ENCODE measurements at places on chromosomes 7 and 10.

GRCh38 chr7:131249003-131249402, 78.7 kb upstream of the MKLN1 start:
- DNase-seq: no peak

DNA sequence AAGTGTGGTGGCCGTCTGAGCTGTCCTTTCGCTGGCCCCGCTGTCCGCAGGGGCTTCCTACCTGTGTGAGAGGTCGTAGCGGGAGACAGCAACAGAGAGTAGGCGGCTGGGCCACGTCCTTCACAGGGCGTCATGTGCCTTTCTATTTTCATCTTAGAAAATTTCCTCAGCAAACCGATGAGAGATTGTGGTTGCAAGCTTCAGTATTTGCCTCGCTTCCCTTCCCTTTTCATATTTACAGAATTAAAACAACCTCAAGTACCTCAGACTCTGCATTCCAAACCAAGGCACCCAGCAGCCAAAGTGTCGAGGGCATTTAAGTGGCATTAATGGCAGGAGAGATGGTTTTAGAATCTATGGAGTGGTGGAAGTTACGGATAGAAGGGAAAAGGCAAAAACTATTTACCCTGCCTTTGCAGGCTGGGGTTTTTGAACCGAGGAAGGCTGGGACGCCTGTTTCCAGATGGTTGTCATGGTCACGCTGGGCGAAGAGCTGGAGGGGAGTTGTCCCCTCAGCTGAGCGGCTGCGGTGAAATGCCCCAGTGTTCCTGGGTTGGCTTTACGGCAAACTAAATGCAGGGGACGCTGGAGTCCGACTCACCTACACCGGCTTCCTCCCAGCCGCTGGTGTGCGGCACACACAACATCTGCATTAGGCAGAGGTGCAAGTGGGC, 41.9 kb downstream of the WIPI2 start:
- DNase-seq: no peak

DNA sequence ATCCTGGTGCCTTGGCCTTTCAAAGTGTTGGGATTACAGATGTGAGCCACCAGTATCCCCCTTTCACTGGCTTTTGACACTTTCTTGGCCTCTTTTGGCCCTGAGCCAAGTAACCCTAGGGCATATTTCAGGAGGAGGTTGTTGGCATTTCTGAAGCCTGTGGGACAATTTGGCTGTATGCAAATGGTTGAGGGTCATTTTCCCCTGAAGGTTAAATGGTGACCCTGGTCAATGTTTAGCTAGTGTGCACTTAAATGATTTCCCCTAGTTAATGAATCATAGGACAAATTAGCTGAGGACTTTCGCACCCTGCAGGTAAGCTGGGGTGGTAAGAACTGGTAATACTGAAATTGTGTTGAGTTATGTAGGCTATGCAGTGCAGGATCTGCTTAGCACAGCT, 660.5 kb downstream of the LRMDA start:
- DNase-seq: no peak

DNA sequence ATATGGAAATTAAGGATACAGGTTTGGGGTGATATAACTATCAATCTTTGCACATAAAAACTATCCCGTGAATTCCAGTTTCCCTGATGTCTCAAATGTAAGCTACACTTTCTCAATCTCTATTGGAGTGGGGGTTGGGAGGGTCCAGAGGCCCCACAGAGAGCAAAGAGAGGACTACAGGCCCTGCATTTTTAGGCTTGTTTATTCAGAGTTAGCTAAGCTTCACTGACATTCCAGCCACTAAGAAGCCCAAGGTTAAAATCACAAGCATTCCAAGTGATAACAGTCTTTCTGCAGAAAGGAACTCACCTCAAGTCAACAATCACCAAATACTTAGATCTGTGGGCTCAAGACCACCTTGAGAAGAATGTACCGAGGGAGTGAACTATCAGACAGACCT, 31.6 kb upstream of the LAMB1 start:
- no peak for DNase-seq

GRCh38 chr10:73232887-73233286, 14.2 kb downstream of the DNAJC9 start:
- DNase-seq: no peak

DNA sequence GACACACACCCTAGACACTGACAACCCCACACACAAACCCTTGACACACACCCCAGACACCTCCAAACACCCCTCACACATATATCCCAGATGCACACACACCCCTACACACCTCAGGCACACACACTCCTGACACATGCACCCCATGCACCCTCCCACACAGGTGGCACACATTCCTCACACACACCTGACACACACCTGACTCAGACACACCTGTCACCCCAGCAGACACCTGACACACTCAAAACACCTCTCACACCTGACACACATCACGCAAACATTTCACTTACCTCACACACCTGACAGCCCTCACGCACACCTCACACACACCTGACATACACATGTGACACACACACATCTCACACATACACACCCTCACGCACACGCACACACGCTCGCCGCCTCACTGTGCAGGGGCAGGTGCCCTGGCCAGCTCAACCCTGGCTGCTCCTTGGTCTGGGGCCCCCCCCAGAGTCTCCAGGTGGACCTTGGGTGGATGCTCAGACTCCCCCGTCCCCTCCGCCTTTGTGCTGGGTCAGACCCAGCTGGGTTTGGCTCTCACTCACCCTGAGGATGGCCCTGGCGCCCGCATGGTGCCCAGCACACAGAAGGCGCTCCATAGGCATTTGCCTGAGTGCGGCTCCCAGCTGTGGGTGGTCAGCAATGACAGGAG, 3.1 kb upstream of the CALY start:
- no peak for DNase-seq

DNA sequence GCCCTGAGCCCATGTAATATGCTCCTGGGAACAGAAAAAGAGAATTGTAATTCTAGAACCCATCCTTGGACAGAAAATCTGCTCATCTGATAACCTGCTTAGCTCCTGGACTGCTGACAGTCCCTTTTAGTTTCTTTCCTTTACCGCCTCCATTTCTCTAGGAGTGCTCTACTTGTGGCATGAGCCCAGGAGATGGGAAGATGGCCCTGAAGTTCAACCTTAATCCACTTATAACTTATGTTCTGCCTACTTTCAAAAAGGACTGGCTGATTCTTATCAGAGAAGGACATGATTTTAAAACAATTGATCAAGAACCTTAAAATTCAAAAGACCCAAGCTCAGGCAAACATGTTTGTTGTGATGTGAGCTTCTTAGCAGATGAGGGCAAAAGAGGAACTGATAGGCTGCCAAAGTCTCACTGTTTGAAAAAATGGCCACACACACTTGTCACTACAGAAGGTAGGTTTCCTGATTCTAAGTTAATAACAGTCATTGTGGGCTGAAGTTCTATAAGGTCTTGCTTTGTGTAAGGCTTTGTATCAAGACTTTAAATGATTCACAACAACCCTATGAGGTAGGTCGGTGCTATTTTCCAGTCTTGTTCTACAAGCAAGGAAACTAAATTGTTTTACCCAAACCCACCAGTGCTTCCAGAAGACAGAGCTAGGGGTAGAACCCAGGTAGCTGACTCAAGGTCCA, 94.3 kb upstream of the AFAP1L2 start:
- DNase-seq: no peak

DNA sequence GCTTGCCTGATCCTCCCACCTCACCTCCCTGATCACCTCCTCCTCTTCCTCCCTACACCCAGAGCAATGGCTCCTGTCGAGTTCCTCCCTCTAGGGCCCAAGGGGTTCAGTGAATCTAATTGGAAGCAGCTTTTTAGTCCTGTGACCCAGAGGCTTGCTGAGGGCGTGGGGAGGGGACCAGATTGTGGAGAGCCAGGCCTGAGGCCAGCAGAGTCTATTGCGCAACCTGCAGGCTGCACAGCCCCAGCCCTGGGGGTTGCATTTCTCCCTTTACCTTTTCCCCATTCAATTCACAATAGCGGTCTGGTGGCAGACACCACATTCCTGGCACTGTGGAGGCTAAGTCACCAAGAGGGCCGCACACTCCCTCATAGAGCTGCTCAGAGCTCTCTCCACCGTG, 32.5 kb downstream of the GHRHR start:
- no peak for DNase-seq

GRCh38 chr10:58742141-58742540, 229.5 kb downstream of the BICC1 start:
- no peak for DNase-seq

DNA sequence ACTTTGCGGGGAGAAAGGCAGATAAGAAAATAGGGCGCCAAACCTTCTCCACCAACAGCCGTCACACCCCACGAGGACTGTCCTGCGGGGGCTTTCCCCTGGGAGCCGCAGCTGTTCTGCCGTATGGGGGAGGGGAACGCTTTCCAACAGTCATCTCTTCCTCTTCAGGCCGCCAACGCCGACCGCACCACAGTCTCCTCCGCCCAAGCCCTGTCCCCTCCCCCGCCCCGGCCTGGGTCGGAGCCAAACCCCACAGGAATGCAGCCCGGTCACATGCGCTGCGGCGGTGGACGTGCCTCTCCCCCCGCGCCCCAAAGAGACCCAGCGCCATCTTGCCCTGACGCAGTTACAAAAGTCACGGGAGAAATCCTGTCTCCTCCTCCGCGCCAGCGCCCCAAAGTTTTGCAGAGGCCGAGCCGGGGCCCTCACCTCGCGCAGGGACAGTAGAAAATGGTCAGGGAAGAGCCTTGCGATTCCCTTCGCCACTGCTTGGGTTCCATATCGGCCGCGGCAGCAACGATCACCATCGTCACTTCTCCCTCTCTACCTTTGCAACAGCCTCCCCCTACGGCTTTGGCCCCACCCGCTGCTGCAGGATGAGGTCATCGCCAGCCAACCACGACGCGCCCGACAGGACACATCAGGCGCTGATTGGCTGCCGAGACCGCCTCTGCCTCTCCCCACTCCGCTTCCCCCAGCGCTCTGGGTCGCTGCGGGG, 1.3 kb upstream of the KMT2E start:
- DNase-seq: peak; percentile 99

DNA sequence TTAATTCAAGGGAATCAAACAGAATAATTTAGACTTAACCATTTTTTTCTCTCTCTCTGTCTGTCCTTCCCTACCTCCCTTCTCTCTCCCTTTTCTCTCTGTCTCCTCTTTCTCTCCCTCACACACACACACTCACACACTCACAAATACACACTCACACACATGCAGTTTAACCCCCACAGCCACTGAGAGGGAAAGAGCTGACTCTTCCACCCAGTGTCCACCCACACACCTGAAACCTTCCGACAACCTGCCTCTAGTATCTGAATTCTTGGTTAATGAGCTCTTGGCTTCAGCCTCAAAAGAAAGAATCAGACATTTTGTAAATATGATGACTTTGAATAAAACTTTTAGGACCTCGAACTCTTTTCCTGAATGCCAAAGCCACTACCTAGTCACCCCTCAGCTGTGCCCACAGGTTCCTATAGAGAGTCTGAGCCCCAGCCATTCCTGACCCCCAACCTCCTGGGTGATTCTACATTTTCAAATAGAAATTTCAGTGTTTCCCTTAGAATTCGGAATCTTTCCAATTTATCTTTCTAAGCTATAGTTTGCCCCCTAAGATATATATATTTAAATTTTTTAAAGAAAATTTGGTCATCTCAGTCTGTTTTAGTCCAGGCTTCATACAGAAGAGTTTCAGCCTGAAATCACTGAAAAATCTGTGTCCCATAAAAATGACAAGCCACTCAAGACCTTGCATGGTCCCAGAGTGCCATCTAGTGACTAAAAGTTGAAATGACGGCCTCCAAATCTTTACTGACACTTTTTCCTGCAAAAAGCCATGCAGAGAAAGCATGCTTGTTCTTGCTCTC, 202.8 kb downstream of the IPMK start:
- DNase-seq: no peak

GRCh38 chr7:95772771-95773581, 622 bp downstream of the DYNC1I1 start:
- no peak for DNase-seq

GRCh38 chr10:79065091-79065551, 3.6 kb upstream of the ZMIZ1 start:
- no peak for DNase-seq

- DNase-seq: peak; percentile 74
Observed at GRCh38 chr10:73940634-73941221, 29.8 kb downstream of the PLAU start.

- no peak for DNase-seq
Observed at GRCh38 chr10:124926548-124926947, 15.4 kb upstream of the ZRANB1 start.

GRCh38 chr7:41039981-41040380, 662.9 kb downstream of the INHBA start:
- no peak for DNase-seq

GRCh38 chr10:29756451-29756850, 121.7 kb upstream of the SVIL start:
- no peak for DNase-seq

DNA sequence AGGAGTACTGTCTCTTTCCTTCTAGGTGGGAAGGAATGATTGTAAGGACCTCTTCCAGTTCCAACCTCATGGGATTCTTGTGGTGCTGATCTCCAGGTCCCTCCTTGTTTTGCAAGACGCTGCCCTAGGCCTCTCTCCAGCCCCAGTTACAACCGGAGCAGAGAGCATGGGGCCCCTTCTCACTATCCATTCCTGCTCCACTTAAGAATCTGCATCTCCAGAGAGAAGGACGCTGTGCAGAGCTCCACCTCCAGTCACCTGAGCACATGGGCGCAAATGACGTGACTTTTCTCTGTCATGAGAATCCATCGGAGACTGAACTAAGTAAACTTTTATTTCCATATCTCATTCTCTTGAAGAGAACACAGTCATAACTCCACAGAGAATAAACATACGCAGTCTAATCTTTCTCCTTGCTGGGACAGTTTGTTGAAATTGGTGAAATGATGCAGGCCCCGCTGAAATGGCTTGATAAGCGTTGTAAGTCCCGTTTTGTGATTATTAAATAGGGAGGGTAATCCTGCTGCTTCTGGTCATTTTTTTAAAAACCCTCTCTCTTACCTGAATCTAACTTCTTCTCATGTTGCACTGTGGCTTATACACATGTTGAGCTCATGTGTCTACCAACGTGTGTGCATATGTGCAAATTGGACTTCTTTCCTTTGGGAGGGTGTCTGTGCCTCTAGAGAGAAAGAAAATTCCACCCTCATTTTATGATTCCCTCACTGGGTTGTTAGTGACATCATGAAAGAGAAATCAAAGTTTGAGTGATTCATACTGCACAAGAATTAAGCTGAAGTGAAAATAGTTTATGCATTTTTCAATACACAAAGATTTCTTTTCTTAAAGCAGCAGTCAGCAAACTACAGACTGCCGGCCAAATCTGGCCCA, 133.2 kb upstream of the TBX20 start:
- DNase-seq: no peak

DNA sequence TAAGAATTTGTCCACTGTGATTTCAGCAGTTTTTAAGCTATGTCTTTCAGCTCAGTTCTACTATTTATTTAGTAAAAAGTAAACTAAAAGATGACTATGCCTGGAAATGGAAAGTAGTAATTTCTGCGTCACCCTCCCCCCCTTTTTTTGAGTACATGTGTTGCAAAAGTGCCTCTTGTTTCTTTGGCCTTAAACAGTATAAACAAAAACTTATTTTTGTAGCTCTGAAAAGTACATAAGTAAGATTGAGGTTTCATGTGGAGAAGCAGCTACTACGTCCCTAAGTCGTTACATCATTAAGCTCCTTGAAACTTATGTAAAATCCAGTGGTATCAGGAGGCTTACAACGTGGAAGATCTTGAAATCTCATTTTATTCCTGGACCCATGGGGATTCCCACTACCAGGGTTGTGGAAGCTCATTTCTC, 46.3 kb upstream of the HBP1 start:
- no peak for DNase-seq

All from activated T-helper 9 cell treated with anti-CD3 and anti-CD28 coated beads, Interleukin-2, amount 50 U/mL, for 16 hours (primary cell).